Nucleus accumbens (tissue), 56 donors: ENCODE measurements at places on chromosomes 7 and 10.

GRCh38 chr7:134645478-134645877 is 1.2 kb upstream of the BPGM start:
- DNase-seq: no peak

DNA sequence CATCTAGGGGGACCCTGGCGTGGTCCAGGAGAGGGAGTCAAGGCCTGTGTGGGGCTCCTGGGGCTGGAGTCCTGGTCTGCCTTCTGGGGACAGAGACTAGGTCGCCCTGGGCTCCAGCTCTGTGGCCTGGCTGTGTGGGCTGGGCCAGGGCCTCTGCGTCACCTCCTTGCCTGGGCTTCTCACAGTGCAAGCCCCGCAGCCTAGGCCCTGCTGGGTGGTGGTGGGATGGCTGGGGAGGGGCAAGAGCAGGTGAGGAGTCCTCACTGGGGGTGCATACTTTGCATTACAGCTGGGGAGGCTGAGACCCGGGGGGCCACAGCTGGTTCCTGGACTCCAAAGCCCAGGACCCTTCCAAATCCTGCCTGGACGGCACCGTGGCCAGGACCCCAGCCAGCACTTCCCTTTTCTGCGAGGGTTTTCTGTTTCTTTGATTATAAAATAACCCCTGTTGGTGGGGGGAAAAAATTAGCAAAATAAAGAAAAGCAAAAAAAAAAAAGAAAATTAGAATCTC is 23.5 kb downstream of the PWWP2B start:
- no peak for DNase-seq

DNA sequence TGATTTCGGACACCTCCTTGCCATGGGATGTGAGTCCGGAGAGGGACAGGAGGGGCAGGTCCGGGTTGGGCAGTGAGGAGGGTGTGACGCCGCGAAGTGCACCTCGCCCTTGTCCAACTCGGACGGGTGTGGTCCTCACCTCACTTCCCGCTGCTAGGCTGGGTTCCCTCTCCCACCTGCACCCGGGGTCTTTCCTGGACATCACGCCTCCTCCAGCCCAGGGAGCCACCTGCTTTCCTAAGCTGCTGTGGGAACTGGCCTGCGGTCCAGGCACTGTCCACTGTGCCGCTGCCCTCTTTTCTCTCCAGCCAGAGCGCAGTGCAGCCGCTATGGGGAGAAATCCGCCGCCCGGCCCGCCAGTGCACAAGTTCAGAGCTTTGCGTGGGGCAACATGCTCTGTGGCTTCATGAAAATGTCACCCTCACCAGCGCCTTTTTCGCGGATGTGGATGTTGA is 45.0 kb upstream of the ZNF716 start:
- no peak for DNase-seq

- DNase-seq: no peak
Observed at GRCh38 chr7:45105588-45106188, 5.8 kb downstream of the TBRG4 start.

GRCh38 chr10:108586424-108586823 is 1336.9 kb downstream of the XPNPEP1 start:
- DNase-seq: no peak

- DNase-seq: no peak
Observed at GRCh38 chr7:41134300-41135255, 568.3 kb downstream of the INHBA start.

DNA sequence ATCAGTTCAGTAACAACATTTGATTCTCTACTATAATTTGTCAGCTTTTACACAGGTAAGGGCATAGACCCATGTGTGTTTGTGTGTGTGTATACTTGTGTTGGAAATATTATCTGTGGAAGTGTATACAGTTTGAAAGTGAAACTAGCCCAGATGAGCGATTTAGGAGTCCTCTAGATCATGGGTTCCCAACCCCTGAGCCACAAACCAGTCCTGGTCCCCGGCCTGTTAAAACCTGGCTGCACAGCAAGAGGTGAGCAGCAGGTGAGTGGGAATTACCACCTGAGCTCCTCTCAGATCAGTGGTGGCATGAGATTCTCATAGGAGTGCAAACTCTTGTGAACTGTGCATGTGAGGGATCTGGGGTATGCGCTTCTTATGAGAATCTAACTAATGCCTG is 1221.5 kb upstream of the SORCS1 start:
- no peak for DNase-seq

DNA sequence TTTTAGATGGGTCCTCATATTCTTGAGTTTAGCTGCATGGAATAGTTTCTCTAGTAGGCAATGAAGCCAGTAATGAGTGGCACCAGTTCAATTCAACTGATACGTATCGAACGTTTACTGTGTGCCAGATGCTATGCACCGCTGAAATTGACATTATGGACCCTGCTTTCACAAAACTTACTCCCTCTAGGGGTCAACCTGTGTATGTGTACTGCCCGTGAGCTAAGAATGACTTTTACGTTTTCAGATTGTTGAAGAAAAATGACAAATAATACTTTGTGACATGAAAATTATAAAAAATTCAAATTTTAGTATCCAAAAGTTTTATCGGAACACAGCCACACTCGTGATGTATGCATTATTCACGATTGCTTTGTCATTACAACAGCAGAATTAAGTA is 95.5 kb downstream of the ZMYND11 start:
- DNase-seq: no peak

GRCh38 chr10:132408823-132409666 is 12.0 kb downstream of the PWWP2B start:
- DNase-seq: no peak
